Breast epithelium (tissue), 4 donors: ENCODE measurements at places on chromosomes 2 and 18. TPM values are rescaled to one million over a fixed set of nuclear protein-coding genes. Genes with fewer than 3 reads are reported as not detected.

GRCh38 chr2:105789745-105790460, 45.2 kb downstream of the NCK2 start:
- no peak for DNase-seq

- peak; percentile 69 for DNase-seq
Measured at GRCh38 chr2:237558961-237559641, 7.3 kb upstream of the PRLH start.

The TNFRSF11A gene
- 4.2 TPM for total RNA-seq

The TMEM163 gene
- total RNA-seq: 0.66 TPM

The TEX44 gene
- total RNA-seq: not detected

DNA sequence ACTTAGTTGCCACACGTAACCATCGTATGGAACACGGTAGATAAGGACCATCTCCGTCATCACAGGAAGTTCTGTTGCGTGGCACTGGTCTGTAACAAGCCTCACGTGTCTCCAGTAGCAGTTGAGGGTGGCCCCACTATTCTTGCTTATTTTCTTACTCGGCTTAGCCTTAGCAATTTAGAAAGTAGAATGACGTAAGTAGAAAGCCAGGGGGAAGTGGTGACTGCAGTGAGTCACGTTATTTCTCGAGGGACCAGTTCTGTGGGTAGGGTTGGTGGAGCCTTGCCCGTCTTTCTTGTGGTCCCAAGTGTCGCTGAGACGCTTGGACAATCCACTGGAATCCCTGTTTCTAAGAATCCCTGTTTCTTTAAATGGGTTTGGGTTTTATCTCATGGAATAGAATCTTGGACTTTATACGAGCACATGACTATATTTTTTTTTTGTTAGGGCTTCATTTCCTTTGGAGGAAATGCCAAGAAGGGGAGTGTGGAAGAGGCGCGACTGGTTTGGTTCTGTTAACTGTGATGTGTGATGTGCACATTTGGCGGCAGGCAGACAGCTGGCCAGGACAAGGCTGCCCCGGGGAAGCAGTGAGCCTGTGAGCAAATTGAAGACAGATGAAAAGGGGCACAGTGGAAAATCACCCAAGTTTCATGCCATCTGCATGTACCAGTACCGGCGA, 96.2 kb downstream of the CABLES1 start:
- peak; percentile 79 for DNase-seq

GRCh38 chr18:69469444-69469919, 68.8 kb downstream of the DOK6 start:
- no peak for DNase-seq

- DNase-seq: no peak
Measured at GRCh38 chr2:227612546-227613271, 1.9 kb downstream of the SCYGR3 start.

DNA sequence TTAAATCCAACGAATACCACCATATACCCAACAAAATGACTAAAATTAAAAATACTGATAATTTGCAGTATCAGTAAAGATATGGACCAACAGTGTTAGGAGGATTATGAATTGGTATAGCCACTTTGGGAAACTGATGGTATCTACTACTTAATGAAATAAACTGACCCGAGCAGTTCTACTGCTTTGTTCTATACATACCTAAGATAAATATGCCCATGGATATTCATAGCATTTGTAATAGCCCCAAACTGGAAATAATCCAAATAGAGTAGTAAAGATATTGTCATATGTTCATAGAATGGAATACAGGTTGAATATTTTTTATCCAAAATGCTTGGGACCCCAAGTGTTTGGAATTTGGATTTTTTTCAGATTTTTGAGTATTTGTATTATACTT, 20.7 kb downstream of the PPP1CB start:
- no peak for DNase-seq

DNA sequence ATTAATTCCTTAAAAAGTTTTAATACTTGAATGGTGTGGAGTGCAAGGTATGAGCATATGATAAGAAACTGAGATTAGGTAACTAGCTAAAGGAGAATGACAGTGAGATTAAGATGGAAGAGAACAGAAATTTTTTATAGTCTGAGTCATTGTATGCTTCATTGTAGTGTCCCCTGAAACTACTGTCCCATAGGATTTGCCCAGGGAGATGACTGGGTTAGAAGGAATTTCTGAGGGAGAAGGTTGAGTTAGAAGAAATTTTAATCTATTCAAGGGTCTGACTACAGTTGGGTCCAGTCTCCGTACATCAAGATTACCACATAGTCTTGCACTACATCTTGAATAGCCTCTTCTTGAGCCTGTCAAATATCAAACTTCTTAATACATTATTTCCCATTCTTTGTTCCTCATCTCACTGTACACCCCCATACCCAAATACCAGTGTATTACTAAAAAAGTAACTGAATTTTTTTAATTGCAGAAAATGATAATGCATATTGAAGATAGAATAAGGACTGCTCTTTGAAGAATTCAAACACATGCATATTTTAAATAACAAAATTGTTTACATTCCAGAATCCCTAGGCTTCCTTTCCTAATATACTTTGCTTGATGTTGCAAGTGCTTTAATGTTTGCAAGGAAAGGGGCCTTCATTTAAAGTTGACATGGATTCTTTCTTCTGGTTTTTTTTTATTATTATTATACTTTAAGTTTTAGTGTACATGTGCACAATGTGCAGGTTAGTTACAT, 314.3 kb upstream of the COL3A1 start:
- DNase-seq: no peak

The ATOH8 gene
- 20.8 TPM for total RNA-seq

The PAIP2B gene
- 6.9 TPM for total RNA-seq

GRCh38 chr2:16166327-16166981, 226.1 kb downstream of the MYCN start:
- no peak for DNase-seq

The CBLN2 gene
- total RNA-seq: not detected

- DNase-seq: no peak
Measured at GRCh38 chr2:1871171-1871570, 126.9 kb upstream of the PXDN start.

The MALL gene
- 9.2 TPM for total RNA-seq

The GCKR gene
- total RNA-seq: 3.9 TPM

GRCh38 chr2:239006622-239007285, 158.9 kb downstream of the TWIST2 start:
- DNase-seq: peak; percentile 0

The RIT2 gene
- not detected for total RNA-seq

The INPP5D gene
- 18.4 TPM for total RNA-seq

GRCh38 chr2:73075477-73076373, 4.2 kb upstream of the SFXN5 start:
- DNase-seq: no peak

GRCh38 chr2:85653996-85654395, 14.0 kb downstream of the SFTPB start:
- no peak for DNase-seq

- DNase-seq: no peak
Measured at GRCh38 chr2:1601067-1601412, 143.3 kb downstream of the PXDN start.

DNA sequence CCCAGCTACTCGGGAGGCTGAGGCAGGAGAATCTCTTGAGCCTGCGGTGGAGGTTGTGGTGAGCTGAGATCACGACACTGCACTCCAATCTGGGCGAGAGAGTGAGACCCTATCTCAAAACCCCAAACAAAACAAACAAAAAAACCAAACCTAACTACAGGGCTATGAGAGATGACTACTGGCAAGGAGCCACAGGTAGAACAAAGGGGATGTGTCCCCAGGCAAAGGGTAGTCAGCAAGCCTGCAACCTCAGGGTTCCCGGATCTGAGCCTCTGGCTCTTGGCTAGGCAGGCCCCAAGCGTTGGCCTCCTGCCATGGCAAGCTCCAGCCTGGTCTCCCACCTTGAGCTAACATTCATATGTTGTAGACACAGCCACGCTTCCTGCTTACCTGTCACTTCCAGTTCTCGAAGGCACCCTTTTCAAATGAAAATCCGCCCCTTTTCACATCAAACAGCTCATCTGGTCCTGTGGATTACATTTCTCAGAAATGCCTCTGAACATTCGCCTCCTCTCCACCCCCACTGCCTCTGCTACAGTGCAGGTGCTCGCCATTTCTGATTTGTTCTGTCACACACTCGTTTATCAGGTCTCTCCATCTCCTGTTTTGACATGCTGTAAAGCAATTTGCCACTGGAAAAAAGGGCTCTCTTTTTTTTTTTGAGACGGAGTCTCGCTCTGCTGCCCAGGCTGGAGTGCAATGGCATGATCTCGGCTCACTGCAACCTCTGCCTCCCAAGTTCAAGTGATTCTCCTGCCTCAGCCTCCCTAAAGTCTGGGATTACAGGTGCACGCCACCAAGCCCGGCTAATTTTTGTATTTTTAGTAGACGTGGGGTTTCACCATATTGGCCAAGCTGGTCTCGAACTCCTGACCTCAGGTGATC, 13.1 kb upstream of the ACTR3 start:
- peak; percentile 55 for DNase-seq

The RESP18 gene
- total RNA-seq: not detected

- DNase-seq: no peak
Measured at GRCh38 chr2:42210203-42210602, 41.0 kb downstream of the EML4 start.

The CTNNA2 gene
- not detected for total RNA-seq

The OR6B2 gene
- total RNA-seq: not detected

GRCh38 chr2:99637159-99637697, 147.4 kb upstream of the REV1 start:
- DNase-seq: no peak
